Fibroblast of skin of right quadriceps (primary cell): ENCODE measurements at places on chromosomes 1 and 21.

DNA sequence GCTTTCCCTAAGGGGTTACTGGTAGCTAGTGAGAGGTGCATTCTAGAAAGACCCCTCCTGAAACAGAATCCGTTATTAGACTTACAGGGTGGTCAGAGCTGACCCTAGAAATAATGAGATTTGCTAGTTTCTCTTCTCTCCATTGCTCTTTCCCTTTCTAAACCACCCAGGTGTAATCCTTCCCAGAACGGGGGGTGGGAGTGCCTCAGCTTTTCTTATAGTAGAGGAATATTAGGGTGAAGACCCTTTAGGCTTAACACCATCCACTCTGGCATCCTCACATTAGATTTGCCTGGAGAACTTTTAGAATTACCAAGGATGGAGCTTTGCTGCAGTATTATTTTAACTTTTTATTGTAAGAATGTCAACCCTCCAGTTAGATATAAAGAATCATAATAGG, 49.4 kb downstream of the CAPN9 start:
- DNase-seq, result no peak

GRCh38 chr1:204529371-204529895, 13.2 kb downstream of the MDM4 start:
- DNase-seq, result no peak

DNA sequence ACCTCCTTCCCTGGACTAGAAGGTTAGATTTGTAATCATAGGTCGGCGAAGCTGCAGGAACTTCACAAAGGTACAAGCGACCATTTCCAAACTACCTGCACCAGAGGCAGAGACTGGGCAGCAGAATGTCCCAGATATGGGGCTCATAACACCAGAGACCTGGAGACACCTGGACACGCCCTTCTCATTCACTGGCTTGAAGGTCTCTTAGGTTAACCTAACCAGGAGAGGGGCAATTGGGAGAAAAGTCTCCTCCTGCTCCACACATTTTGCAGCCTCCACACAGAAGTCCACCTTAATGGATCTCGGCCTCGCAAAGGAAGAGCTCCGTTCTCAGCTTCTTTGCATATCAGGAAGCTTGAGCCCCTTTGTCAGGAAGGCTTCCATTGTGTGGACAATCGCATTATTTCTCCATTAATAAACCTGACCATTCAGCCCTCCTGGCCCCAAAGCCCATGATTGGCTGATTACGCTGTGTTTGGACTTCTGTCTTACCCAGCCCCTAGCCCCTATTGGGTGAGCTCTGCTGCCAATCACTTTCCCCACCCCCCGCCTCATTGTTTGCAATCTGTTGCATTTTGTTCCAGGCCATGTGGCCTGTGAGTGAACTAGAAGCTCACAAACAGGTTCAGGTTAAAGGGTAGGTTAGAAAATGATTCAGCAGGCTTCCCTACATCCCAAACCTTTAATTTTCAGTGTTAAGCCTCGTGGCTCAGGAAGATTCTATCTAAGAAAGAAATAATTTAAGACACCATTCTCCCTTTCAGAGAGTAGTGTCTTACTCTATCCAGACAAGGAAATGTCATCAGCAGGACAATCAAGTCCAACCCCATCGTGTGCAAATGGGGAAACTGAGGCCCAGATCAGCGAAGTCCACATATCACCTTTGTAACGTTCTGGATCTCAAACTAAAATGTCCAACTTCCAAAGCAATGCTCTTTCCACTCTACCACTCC, 2.8 kb downstream of the MYCL start:
- peak; percentile 61 for DNase-seq

DNA sequence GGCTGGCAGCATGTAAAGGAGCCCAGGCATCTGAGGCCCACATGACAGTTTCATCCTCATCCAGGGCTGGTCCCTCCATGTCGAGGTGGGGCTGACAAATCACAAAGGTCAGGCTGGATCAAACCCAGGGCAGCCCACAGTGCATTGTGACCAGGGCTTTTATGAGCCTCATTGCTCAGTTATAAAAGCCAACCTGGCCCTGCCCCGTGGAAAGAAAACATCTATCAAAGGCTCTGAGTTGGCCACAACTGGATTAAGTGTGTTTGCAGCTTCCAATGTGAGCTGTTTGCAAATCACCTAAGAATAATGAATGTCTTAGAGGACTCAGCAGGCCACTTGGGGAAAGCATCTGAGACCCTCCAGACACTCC, 45.4 kb downstream of the GRHL3 start:
- no peak for DNase-seq

GRCh38 chr1:153470707-153471106, 10.3 kb upstream of the S100A7 start:
- DNase-seq, result no peak

GRCh38 chr1:35334485-35334884, 66.0 kb downstream of the ZMYM4 start:
- no peak for DNase-seq

DNA sequence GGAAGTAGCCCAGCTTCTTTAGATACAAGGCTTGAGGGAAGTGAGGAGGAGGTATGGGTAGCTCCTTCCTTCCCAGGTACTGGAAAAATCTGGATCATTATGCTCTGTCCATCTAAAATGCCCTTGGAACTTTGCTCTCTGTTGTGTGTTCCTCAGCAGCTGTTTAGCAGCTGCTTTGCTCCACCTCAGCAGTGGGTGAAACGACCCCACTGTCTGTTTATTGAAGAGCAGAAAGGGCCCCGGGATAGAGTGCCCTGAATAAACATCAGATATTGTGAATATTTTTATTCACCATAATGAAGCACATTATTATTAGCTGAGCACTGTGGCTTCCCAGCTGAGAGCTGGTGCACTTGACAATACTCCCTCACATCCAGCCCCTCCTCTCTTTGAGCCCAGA, 237.9 kb downstream of the PBX1 start:
- DNase-seq, result no peak

GRCh38 chr1:58781541-58782177, 2.2 kb downstream of the JUN start:
- peak; percentile 73 for DNase-seq

DNA sequence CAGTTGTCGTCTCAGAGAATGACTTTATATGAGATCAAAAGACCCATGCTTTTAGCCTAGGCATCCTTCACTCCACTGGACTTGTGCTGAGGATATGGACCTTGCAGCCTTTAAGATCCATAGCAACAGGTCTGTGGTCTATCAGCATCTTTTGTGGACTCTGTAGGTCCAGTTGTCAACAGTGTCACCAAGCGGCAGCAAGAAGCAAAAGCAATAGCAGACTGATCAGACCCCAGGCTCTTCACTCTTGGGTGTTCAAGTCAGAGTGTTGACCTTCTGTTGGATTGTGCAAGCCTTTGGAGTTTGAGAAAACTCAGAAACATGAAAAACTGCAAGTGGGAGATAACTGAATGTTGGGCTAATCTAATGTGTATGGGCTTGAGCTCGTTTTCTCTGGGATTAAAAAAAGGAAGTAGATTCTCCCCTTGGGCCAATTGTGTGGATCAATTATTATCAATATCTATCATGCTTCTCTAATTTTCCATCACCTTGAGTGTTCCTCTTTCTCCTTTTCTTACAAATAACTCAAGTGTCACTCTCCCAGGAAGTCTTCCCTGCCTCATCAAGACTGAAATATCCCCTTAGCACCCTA, 144.2 kb downstream of the LYPLAL1 start:
- no peak for DNase-seq

- DNase-seq, result no peak
Measured at GRCh38 chr21:14926186-14926585, 138.6 kb downstream of the NRIP1 start.

- DNase-seq, result no peak
Measured at GRCh38 chr1:203581841-203582240, 44.8 kb upstream of the ATP2B4 start.

DNA sequence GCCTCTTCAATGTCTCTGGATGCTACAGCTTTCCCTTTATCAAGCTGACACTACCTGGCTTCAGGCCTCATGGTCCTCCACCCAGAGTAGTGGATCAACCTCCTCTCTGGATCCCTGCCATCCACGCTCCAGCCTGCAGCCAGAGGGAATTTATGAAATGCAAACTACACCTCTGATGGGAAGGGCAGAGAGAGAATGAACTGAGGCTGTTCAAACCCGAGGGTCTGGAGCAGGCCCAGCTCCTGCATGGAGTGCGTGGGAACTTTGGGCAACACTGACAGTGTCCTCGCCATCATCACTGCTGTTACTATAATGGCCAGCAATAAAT, 157.8 kb downstream of the TRABD2B start:
- DNase-seq, result no peak
